NCI-H187 (cell line): ENCODE measurements at places on chromosomes 3 and 15.

DNA sequence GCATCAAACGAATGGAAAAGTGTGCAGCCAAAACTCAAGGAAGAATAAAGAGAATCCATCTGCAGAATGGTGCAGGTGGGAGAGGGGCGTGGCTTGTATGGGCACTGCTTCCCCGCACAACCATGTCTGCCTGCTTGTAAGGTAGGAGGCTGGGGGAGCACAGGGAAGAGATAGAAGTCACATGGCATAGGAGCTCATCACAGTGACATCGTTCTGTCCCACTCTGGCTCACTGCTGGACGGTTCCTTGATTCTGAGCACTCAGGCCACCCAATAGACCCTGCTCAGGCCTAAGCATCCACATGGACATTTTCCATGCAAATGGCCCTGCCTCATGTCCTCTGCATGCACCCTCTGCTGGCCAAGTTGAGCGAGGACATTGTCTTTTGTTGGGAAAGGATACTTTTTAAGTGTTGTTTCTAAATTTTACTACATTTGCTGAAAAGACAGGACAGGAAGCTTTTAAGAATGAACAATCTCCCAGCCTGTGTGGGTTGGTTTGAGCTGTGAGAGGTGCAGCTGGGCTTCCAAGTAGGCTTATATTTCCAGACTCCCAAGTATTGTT is 3.1 kb downstream of the MYLK start:
- DNase-seq = no peak

DNA sequence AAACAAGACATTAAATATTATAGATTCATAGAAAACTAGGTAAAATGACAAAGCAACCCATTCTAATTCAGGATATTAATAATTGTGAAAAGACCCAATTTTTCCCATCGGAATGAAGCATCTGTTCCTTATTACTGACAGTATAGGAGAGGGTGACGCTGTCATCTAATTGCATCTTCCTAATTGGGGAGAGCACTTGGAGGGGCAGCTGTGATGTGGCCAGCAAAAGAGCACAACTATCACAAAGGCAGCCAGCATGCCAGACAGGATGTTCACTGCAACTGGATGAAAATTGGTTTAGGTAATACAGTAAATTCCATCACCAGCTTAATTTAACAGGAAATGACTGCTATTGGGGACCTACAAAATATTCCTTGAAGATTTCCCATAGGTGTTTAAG is 21.9 kb upstream of the MINAR1 start:
- no peak for DNase-seq

DNA sequence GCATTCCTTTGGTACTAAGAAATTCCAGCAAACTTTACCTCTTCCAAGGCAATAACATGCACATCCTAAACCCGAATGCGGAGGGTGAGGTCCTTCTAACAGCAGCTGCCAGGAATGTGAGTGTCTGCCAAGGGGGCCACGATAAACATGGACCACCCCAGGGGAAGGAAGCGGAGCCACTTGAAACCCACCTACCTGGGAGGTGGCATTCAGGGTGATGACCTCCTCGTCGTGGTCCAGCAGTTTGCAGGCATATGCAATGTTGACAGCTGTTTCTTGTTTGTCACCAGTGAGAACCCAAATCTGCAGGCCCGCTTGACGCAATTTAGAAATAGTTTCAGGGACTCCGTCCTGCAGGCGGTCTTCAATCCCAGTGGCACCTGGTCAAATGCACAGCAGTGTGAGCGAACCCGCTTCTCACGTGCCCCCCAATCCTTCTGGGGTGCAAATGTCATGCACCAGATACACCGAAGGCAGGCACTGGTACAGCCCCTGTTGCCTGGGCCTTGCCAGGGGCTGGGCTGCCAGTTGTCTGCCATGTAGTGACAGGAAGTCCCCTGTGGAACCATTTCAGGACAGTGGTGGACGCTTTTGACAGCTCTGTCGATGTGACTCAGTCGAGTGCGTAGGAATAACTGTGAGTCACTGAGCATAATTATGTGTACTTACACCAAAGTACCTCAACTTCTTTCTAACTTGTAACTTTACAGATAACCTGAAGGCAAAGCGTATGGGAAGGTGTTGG is 161.2 kb downstream of the ATP10A start:
- no peak for DNase-seq

- no peak for DNase-seq
These were observed 97.3 kb downstream of the NR1D2 start for GRCh38 chr3:24042174-24043059.

- DNase-seq = no peak
These were observed 88.9 kb downstream of the PTPRG start for GRCh38 chr3:61650276-61650675.

GRCh38 chr15:68353421-68354135 is 76.0 kb downstream of the FEM1B start:
- DNase-seq = no peak

DNA sequence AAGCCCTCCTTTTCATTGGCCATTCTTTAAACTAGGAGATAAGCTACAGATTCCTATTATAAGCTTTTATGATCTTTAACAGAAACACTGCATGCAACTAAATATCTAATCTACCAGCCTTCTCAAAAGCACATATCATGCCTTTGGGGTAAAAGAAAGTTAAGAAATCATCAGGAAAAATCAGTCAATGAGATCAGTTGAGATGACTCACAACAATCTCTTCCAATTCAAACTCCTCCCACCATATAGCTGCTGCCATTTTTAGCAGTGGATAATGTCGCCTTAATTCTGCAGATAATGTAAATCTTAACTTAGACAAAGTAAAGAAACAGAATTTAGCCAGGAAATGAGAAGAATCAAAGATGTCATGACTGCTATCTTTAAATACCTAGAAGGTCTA is 135.2 kb upstream of the BCL6 start:
- DNase-seq = no peak

- DNase-seq = no peak
These were observed 50.0 kb downstream of the AMOTL2 start for GRCh38 chr3:134323966-134324962.

DNA sequence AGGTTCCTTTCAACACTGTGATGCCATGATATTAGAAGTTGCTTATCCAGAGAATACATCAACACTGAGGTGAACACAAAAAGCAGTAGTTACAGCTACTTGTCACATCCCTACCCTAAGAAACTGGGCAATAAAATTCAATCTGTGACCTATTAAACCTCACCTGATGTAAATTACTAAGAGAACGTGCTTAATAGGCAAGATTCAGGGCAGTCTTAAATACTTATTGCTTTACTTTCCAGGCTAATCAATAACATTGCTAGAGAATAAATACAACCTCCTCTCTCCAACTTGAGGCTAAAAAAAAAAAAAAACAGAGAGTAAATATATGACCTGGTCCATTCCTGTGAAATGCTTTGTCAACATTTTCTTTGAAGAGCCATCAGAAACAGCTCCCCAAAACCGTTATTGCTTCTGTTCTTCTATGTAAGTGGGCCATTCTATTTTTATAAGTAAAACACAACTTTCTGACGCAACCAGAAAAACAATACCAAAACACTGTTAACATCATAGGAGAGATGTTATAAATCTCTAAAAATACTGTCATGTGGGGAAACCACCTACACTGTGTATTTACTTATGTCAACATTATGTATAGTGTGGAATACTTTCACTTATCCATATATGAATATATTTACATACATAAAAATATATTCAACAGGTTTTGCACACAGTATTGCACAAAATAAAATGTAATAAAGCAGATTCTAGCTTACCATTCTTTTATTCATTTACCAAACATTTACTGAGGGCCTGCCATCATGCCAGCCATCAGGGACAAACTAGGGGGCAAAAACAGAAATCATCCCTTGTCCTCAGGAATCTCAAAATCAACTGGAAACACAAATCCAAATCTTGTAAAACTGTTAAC is 2.7 kb downstream of the NKIRAS1 start:
- DNase-seq = no peak

- DNase-seq = no peak
These were observed 33.3 kb upstream of the MEIS2 start for GRCh38 chr15:37133602-37134001.

- DNase-seq = no peak
These were observed 153.8 kb downstream of the SHQ1 start for GRCh38 chr3:72694398-72694797.

DNA sequence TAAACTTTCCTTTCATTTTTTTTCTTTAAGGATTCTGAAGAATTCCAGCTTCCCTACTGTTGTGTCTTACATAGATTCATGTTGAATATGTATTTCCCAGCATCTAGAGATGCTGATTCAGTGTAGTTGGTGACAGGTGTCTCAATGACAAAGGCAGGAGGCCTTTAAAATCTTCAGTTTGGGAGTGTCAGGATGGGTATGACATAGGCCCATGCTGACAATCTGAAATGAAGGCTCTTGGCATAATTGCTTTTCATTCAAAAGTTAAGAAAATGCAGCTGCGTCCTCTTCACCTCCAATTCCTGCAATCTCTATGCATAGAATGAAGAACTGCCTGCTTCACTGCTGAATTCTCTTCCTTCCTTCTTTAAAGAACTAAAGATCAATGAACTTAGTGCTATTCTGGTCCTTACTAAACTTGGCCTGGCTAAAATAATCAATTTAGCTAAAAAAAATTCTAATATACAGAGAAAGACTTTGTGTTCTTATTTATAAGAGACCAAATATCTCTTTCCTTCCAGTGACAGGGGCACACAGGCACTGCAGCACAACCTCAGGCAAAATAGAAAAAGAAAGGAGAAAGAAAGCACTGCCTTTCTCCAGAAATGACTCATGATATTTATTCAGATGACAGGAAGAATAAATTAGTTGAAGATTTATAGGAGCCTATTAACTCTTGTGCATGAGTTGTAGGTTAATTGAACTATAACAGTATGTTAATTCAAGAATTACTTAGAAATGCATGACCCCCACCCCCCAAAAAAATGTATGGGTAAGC is 152.6 kb upstream of the GBE1 start:
- DNase-seq = no peak

DNA sequence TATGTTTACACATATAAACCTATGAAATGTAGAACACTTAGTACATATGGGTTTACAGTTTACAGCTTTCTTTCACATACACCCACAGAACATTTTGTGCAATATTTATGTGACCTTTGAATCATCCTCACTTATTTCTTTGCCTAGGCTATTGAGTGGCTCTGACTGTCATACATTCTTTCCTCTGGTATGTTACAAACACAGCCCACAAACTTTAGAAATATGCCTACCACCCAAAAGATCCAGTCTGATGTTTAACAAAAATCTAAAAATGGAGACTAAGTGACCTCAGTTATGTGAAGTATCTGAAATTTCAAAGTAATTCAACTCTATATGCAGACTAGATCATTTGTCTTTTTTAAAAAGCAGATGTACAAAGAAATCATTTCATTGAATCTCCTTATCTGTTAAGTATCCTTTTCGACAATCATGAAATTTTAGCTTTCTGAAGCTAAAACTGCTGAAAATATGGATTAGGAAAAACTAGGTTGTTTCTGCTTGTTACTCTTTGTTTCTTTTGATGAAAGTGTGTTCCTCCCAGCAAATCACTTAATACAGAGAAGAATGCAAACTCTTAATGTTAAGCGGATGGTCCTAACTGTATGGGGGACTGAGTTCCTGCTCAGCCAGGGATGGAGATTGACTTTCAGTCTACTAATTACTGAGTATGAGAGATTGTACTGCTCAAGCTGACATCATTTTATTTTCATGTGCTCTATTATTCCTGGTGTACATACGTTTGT is 27.7 kb downstream of the CCDC54 start:
- DNase-seq = no peak

DNA sequence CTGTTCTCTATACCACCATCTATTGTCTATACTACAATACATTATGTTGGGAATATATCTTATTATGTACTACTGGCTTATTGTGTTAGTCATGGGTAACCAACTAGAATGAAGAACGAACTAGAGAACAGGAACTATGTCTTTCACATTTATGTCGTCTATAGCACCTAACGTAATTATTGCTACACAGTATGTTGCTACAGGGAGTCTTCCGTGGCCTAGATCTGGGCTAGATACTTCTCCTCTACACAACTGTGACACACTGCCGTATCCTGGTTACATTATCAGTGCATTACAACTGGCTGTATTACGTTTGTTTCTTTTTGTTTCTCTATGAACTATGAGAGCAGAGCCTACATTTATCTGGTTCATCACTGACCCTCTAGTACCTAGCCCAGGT is 34.0 kb downstream of the SCG5 start:
- no peak for DNase-seq

DNA sequence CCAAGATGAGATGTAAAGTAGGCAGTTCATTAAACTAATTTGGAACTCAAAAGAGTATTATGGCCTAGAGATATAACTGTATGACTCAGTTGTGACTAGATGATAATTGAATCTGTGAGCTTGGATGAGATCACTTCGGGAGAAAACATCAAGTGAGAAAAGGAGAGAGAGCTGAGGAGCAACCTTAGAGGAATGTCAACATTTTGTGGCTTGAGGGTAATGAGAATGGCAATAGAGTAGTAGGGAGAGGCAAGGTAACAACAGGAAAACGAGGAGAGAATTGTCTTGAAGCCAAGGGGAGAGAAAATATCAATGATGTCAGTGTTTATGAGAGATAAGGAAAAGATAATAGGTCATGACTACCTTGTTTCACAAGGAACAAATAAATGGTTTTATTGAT is 580.2 kb downstream of the NLGN1 start:
- DNase-seq = no peak

GRCh38 chr15:78982736-78983135 is 37.9 kb upstream of the CTSH start:
- no peak for DNase-seq

DNA sequence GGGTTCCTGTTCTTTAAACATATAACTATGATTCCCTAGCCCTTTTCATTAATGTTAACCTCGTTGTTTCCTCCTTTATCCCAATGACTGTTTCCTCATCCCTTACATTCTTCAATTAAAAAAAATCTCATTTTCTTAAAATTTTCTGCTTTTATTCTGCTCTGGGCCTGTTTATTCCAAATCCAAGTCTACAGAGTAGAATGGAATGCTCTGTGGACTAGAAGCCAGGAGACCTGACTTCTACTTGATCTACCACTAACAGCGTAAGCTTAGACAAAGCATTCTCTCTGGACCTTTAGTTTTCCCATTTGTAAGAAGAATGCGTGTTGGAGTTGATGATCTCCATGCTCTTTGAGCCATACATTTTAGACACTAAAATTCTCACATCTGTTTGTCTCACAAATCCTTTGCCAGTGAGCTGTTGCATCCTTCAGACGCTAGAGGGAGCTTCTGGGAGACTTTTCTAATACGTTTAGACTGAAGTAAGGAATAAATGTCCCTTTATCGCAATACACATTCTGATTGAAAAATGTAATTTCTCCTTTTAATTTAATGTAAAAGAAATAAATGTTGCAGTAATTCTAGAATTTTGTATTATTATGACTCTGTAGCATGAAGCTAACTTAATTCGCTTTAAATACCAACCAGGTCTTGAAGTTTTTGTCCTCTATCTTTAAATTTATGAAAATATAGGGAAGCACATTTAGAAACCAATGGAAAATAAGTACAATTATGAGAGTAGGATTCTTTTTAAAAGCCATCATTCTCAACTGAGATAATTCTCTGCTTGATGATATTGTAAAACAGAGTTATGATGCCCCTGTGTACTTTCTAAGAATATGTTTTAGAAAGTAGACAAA is 21.7 kb upstream of the GMNC start:
- DNase-seq = no peak

DNA sequence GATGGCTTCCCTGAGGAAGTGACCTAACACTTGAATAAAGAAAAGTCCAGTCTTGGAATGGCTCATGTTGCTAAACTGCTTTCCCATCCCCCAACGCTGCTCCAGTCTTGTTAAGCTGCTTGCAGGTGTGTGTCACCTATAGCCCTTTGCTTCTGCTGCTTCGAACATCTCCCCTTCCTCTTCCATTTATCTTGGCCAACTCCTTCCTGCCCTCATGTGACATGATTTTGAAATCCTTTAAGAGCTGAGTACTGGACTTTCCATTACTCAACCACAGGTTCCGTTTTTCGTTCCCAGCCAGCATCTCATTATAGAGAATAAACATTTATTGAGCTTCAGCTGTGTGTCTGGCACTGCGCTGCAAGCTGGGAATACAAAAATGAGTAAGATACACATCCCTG is 1.7 kb downstream of the ATG7 start:
- no peak for DNase-seq
